ENCODE measurements at places on chromosomes 3 and 15.

- no peak for DNase-seq
Measured at GRCh38 chr3:126537730-126538281, 13.9 kb downstream of the CHST13 start.

- no peak for DNase-seq
Measured at GRCh38 chr3:144770915-144771351, 799.3 kb downstream of the DIPK2A start.

DNA sequence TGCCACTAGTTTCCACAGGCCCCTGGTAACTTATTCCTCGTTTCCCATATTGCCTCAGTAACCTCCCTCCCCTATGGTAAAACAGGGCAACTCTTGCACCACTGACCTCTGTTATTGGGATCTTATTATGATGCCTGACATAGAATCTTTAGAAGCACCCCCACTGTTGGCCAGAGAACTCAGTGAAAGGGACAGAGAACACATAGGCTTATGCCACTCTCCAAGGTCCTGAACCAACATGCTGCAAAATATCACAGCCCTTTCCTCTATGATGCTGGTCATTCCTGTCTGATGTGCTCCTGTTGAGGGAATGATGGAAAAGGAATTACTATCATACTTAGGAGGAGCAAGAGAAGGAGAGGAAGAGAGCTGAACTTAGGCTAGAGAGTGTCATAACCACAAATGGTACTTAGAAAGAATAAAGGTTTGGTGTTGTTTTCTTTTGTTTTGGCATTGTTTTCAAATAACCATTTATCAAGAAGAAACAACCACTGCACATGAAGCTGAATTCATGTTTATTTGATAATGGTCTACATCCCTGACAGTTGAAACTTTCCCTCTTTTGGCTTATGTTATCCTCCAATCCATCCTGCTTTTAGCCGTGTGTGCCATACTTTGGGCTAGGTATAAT, 330.2 kb downstream of the EPHB1 start:
- DNase-seq = no peak

DNA sequence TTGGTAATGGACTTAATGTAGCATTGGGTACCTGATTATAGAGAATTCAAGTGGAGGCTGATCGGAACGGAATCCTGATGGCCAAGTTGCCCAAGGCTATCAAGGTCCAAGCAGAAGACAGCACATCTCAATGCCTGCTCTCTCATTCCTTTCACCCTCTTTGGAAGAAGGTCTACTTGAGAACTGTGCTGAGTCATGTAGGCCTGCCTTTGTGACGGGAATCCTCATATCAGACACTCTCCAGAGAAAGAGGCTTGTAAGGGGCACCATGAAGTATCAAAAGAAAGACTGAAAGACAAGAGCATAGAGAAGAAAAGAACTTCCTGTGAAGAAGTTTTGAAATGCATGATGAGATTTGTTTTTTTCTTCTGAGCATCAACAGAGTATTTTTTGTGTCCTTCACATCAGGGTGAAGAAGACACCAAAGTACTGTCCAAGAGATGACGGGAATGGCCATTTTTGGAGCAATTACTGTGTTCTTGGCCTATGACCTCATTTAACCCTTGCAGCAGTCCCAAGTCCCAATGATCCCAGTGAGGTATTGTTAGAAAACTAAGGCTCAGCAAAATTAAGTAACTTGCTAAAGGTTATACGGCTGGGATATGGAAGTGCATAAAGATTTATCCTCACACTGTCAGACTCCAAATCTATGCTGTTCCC, 13.2 kb upstream of the LARP6 start:
- no peak for DNase-seq

- DNase-seq = no peak
Measured at GRCh38 chr3:145854499-145854898, 306.5 kb downstream of the PLOD2 start.

GRCh38 chr15:31271711-31272557, 54.7 kb upstream of the KLF13 start:
- no peak for DNase-seq

DNA sequence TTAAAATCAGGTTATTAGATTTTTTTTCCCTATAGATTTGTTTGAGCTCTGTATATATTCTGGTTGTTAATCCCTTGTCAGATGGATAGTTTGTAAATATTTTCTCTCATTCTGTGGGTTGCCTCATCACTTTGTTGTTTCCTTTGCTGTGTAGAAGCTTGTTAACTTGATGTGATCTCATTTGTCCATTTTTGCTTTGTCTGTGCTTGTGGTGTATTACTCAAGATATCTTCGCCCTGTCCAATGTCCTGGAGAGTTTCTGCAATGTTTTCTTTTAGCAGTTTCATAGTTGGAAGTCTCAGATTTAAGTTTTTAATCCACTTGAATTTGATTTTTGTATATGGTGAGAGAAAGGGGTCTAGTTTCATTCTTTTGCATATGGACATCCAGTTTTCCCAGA, 699.1 kb downstream of the NAALADL2 start:
- no peak for DNase-seq

- DNase-seq = no peak
Measured at GRCh38 chr15:95280711-95281110, 1049.3 kb downstream of the MCTP2 start.

DNA sequence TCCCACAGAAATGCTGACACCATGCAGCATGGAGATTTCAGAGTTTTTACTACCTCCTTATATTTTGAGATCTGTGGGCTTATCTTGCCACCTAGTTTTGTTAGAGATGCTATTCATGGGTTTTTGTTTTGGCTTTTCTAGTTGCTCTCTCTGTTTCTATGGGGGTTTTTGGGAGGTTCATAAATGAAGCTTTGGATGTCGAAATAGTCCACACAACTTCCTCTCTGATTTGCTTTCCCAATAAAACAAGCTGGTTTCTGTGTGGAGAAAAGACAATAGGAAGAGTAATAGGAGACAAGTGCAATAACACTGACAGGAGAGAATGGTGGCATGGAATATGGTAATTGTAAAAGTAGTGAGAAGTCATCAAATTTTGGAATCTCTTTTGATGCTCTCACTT, 106.8 kb upstream of the GPR149 start:
- no peak for DNase-seq

Data from caudate nucleus (tissue), 63 donors.